Stimulated activated CD4-positive, alpha-beta T cell treated with anti-CD3 and anti-CD28 coated beads, Interleukin-2, amount 100 ng/mL, for 24 hours (primary cell): ENCODE measurements at places on chromosomes 7 and 10.

DNA sequence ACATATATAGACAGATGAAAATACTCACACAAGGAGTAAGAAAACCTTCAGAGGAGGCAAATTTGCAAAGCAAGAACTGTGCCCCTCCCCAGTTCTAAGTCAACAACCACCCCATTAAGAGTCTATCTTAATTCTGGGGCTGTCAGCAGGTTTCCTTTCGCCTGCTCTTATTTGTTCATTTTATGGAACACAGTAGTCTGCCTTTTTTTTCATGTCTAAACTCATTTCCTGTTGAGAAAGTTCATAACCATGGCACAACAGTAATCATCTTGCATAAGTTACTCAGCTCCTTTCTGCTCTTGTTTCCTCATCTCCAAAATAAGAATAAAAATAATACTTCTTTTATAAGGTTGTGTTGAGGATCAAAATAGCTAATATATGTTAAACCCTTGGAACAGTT, 25.8 kb upstream of the AMPH start:
- no peak for DNase-seq

- no peak for DNase-seq
Measured at GRCh38 chr10:72616716-72617115, 9.2 kb downstream of the MICU1 start.

GRCh38 chr10:35498693-35499092, 106.4 kb upstream of the GJD4 start:
- DNase-seq = no peak

DNA sequence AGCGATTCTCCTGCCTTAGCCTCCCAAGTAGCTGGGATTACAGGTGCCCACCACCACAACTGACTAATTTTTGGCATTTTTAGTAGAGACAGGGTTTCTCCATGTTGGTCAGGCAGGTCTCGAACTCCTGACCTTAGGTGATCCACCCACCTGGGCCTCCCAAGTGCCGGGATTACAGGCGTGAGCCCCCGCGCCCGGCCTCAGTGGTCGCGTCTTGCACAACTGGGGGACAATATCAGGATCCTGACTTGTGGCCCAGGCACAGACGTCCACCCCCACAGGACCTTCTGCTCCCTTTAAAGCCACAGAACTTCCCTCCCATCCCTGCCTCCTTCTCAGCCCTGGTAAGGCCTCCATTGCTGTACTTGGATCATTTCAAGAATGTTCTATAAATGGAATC, 16.8 kb upstream of the LARP4B start:
- no peak for DNase-seq
